NCI-H1105 treated with DMSO at 0.1 percent for 48 hours (cell line): ENCODE measurements at places on chromosomes 7 and 10.

- DNase-seq, result peak; percentile 39
Observed at GRCh38 chr7:157851501-157852067, 514.8 kb downstream of the DNAJB6 start.

DNA sequence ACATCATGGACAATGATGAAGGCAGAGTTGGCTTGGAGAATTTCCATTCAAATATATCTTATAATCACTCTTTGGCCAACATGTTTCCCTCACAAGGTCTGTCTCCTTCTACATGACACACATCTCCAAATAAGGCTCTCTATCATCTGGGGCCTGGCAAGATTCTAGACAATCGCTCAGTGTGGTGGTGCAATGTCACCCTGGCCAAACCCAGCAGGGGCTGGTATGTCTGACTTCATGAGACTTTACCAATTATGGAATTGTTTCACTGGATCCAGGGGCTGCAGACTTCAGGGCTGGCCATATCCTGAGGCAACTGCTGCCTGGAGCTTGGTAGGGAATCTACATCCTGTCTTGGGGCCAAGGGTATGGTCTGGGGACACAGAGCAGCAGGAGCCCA is 319.0 kb downstream of the PLXNA4 start:
- DNase-seq, result no peak

DNA sequence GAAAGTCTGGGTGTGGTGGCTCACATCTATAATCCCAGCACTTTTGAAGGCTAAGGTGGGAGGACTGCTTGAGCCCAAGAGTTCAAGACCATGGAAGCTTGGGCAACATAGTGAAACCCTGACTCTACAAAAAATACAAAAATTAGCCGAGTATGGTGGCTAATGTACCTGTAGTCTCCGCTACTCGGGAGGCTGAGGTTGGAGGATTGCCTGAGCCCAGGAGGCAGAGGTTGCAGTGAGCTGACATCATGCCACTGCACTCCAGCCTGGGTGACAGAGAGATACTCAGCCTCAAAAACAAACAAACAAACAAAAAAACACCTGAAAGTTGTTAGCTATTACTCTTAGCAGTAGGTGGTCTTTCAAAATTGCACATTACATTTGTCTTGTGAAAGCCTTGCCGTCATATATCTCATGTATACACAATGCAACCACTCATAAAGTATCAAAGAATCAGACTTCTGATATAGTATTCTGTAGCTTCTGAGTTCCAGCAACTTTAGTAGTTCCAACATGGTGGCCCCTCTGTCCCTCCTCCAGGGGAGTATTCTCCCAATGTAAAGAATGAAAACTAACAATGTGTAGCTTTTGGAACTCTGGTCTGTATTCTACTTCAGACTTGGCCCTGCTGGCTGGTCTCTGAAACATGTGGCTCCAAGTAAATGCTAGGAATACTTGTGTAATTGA is 101.5 kb downstream of the ZNF92 start:
- DNase-seq, result no peak

DNA sequence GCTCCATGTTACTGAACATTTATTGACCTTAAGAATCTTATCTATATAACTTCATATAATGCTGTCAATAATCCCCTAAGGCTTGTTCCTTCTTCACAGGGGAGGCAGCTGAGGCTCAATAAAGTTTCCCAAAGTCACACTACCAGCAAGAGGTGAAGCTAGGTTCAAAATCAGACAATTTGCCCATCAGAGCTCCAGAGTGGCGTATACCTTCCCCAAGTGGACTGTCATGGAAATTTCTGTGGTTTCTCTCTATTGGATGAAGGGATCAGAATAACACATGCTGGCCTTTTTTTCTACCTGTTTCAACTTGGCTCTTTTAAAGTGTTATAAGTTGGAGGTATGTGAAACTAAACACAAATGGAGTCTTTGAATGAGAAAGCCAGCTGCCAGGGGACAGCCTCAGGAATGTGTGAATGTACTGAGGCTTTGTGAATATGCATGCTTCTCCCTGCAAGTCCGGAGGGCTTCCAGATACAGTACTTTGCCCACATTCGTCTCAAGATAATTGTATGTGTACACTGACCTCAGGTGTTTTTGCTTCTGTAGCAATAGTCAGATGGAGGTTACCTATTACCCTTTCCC is 656.3 kb upstream of the CELF2 start:
- DNase-seq, result no peak

GRCh38 chr7:138645284-138645683 is 55.9 kb downstream of the SVOPL start:
- DNase-seq, result no peak

GRCh38 chr10:22475651-22476600 is 130.6 kb downstream of the SPAG6 start:
- no peak for DNase-seq

DNA sequence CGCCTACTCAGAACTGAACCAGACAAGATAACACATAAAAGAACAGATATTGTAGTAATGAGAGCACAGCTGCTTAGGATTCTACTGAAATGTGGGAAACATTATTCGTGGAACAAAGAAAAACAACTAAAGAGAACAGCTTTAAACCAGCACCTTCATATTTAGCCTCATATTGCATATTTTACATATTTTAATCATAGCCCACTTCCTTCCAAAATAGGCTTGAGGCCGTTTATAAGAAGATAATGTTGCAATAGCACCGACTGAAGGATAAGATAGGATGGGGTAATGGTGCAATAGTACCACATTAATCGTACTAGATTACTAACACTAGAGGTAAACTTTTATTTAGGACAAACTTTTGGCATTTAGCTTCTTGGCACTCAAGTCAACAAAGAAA is 71.3 kb downstream of the KCND2 start:
- no peak for DNase-seq

- peak; percentile 2 for DNase-seq
Observed at GRCh38 chr10:17497446-17498030, 43.1 kb upstream of the ST8SIA6 start.

- DNase-seq, result no peak
Observed at GRCh38 chr10:839550-840205, 91.8 kb downstream of the LARP4B start.

DNA sequence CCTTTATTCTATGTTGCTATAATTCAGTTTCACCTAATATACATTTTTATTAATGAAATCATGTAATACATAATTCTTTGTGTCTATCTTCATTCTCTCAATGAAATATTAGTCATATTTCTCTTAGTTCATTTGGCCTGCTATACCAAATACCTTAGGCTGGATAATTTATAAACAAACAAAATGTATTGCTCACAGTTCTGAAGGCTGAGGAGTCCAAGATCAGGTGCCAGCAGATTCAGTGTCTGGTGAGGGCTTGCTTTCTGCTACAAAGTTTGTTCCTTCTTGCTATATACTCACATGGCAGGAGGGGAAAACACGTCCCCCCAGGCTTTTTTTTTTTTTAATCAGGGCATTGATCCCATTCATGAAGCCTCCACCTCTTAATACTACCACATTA is 143.4 kb upstream of the GRB10 start:
- DNase-seq, result no peak

DNA sequence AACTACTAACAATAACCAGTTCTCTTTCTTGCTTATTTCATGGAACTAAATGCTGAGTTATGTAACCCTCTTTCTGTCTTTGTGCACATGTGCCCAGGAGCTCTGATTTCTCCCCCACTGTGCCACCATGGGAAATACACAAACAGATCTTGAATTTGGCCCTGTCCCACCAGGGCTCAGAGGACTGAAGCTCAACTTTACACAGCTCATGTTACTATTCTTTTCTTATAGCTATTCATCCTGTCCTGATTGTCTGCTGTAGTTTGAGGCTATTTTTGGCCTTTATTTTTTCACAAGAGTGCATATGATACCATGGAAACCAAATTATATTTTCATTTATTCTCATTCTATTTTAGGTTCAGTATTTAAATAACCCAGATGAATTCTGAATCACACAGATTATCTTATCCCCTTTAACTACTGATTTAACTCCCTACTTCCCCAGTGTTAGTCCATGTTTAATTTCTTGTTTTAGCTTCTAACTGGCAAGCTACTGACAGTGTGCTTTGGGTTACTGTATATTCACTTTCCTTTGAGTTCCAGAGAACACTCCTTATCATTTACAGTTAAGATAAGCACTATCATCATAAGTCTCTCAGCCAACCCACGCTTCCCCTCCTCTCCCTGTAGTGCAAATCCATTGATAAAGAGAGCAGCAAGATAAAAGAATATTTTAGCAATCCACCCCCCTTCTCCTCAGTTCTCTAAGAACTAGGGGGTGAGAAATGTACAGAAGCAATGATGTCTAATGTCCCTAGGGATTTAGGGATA is 71.8 kb upstream of the GSDME start:
- no peak for DNase-seq

- DNase-seq, result no peak
Observed at GRCh38 chr10:93613126-93613525, 789 bp downstream of the PDE6C start.

DNA sequence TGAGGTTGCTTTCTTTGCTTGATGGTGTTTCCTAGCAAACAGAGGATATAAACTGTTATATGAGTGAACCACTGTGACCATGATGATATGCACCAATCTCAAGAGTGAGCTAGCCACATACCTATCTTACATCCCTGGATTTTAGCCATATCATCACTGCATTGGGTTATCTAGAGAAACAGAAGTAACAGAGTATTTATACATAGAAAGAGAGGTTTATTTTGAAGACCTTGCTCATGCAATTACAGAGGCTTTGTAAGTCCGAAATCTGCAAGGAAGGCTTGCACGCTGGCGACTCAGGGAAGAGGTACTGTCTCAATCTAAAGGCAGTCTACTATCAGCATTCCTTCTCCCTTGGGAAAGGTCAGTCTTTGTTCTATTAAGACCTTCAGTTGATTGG is 11.8 kb upstream of the PON2 start:
- no peak for DNase-seq

DNA sequence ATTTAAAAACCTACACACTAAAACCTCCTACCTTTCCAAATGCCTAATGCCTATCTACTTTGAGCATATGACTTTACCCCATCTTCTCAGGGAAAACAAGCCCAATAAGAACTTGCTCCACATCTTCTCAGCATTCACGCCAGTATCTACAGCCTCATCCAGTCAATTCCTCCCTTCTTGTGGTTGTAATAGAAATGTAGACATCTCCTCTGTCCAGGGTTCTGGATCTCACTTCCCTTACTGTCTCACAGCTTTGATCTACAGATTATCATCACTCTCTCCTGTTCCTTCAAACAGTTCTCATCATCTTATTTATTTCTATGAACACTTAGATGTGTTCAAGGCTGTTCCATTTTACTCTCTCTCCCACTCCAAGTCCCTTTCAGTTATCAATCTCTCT is 70.4 kb upstream of the NOBOX start:
- DNase-seq, result no peak

DNA sequence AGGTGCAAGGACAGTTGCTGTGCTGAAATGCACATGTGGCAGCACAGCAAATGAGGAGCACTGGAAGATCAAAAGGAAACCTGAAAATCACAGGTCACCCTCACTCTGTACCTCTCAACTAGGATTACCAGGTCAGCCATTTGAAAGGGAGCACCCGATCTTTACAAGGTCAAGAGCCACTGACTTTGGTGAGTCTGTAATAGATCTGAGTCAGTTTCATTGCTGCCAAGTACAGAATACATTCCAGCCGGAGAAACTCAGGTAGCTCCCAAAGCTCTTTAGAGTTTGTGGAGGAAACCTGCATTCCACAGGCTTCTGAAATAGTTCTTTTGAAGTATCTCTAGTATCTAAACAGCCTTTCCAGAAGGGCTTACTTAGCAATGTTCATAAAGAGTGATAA is 217.5 kb downstream of the SNX13 start:
- no peak for DNase-seq

DNA sequence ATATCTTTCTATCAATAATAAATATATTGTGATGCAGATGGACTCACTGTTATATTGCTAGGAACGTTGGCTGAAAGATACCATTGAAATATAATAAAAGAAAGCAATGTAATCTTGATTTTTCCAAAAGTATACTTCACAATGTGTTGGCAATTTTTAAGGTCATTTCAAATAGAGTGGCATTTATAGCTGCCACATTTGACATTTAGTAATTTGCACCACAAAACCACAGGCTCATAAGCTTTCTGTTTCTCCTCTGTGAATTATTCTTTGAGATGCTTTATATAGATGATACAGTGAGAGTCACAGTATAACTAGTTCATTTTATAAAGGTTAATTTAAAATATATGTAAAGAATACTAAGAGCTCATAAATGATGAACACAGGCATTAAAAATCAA is 44.6 kb downstream of the TMEM168 start:
- DNase-seq, result no peak

DNA sequence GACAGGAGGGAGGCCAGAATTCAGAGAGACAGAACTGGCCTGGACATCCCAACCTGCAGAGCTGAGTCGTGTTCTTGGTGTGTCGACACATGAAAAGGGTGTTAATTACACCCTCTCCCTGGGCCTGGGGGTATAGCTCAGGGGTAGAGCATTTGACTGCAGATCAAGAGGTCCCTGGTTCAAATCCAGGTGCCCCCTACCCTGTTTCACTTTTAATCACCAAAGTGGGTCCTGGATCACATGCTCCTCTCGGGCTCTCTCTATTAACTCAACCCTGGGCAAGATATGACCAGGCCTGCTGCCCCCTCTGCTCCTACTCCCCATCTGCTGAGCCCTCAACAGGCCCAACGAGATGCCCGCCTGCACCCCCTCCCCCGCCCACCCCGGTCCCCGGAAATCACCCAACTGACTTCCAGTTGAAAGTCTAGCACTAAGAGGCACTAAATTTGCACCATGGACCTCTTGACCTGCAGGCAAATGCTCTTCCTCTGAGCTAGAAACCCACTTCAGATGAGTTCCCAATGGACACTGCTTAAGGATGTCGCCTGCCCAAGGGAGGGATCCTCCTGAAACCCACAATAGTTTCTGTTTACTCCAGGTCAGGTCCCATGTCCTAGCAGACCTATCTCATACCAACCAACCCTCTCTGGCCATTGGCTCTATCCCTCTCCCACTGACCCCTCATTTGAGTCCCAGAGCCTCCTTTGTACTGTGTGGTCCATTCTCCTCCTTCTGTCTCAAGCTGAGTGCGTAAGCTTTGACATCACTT is 137.6 kb downstream of the ZNF467 start:
- no peak for DNase-seq

DNA sequence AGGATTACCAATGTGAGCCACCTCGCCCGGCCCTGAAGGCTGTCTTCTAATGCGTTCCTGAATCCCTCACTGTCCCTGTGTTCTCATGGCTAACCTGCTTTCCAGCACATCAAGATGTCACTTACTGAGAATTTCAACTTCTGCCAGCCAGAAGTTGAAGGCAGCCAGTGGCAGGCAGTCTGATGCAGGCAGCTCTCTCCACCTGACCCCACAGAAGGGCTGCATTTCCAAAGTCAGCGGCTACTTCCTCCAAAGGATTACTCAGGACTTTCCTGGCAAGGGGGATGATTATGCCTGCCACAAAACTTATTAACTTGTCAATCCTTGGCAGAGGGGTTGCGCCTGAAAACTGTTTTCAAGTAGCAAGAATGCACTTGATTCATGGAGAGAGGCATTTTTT is 1219.4 kb downstream of the TYW1 start:
- DNase-seq, result no peak

- no peak for DNase-seq
Observed at GRCh38 chr7:110637252-110637651, 453.7 kb upstream of the LRRN3 start.

- DNase-seq, result no peak
Observed at GRCh38 chr7:156113731-156114130, 301.5 kb upstream of the SHH start.
